Ureter (tissue), 1 donor: ENCODE measurements at places on chromosomes 16 and 17. TPM values are rescaled to one million over a fixed set of nuclear protein-coding genes. Genes with fewer than 3 reads are reported as not detected.

GRCh38 chr17:68399638-68400403 is 57.5 kb downstream of the WIPI1 start:
- DNase-seq: peak; percentile 35

- DNase-seq: no peak
Measured at GRCh38 chr16:57266531-57267260, 17.8 kb downstream of the PLLP start.

DNA sequence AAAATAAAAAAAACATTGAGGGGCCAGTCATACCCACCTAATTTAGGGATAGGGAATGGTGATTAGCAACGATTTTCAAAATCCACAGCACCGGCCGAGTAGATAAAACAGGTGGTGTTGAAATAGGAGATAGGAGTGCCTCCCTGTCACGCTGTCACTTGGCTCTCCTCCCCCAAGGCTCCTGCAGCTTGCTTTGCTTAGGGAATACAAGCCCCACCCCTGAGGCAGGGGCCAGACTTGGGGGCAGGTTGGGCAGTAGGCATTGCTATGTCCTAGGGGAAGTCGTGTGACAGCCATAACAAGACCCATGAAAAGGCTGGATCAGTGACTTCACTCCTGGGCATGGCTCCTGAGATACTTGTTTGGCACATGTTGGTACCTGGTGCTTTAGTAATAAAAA is 25.8 kb downstream of the POLR2A start:
- no peak for DNase-seq

DNA sequence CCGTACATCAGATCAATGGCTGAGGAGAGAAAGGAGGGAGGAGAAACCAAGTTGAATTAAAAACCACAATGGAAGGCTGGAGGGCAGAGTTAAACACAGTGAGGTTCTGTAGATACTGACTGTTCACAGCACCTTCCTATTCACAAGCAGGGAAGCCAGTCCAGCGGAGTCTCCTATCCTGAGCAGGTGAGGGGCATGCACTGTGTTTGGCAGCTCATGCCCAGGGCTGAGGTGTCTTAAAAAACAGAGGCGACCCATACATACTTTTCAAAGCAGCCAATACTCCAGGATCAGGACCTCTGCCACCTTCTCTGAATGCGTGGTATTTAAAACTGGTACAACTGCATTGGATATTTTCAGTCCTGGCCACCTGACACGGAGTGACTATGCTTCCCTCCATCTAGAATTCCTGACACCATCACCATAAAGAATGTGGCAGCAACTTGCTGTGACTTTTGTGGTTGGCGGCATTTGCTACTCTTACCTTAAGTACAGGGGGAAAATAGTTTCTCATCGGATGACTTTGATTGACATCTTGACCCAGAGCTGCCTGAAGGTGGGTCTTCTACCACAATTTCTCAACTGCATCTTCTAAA is 21.5 kb downstream of the USP22 start:
- no peak for DNase-seq

GRCh38 chr17:5468075-5468473 is 708 bp downstream of the DHX33 start:
- DNase-seq: no peak

DNA sequence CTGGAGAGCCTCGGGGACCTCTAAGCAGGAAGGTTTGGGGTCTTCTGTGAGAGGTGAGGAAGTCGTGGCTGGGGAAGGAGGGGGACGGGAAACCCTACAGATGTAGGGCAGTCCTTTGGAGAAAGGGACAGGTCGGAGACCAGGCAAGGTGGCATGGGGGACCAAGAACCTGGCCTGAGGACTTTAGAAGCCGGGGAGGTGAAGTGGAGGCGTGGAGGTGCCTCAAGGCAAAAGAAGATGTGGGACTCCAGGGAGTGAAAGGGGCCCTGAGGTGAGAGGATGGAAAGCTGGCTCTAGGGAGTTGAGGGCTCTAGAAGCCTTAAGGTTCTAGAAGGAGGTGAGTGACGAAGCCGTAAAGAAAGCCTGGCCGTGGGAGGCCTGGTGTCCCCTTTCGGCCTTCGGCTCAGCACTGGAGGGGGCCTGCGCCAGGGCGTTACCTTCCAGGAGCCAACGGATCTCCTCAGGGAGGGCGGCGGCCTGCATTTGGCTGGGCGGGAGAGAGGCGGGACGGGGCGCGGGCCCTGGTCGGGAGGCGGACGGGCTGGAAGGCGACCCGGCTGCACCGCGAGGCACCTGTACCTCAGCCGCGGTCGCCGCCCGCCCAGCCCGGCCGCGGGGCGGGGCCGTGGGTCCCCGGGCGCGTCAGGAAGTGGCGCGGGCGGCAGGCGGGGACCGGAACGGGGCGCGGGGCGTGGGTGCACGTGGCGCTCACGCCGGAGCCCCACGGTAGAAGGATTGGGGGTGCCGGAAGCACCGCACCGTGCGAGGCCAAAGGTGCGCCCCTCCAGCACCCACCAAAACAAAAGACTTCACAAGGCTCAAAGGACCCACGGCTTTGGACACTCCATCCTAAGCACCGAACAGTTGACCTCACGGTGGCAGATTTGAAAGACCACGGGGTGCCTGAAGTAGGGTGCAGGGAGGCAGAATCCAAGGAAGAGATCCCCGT is at the start of gene SKAP1:
TSS of gene SKAP1 (minus strand) at position 577 of the 949 bp plus-strand sequence.
- peak; percentile 52 for DNase-seq

DNA sequence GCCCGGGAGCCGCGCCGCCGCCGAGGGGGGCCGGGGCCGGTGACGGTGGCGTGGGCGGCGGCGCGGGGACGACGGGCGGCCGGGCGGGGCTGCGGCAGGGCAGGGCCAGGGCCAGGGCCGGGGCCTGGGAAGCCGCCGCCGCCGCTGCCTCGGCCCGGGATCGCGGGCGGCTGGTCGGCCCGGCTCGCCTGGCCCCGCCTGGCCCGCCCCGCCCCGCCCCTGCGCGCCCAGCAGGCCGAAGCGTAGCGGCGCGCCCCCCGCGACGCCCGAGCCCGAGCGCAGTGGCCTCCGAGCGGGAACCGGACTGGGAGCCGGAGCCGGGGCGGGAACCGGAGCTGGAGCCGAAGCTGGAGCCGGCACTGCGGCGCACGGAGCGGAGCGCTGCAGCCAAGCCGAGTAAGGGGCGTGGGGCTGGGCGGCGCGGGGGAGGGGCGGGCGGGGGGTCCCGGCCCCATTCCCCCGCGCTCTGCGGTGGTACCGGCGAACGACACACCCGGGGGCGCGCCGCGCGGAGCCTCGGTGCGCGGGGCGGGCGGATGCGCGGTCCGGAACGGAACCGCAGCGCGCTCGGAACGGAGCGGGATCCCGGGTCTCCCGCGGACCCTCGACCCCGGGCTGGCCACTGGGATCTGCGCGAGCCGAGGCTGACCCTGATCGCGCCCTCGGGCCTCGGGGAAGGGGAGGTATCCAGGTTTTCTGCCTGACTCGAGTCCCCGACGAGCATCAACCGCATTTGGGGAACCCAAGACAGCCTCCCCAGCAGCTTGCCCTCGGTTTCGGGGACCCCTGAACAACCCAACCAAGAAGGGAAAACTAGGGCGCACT is at the start of gene BEAN1:
TSS of gene BEAN1 (plus strand) at position 260 of the 825 bp plus-strand sequence. CDS start 10,382 bp downstream, outside the sequence.
- no peak for DNase-seq

Gene SLC38A8
- total RNA-seq: not detected

Gene JPH3
- total RNA-seq: 0.91 TPM

Gene PPM1D
- total RNA-seq: 10.0 TPM

Gene NAGS
- 2.2 TPM for total RNA-seq

Gene KRTAP2-1
- not detected for total RNA-seq

Gene C17orf50
- total RNA-seq: not detected

Gene CDRT15L2
- total RNA-seq: not detected

Gene AGRP
- not detected for total RNA-seq
